GM12864 (cell line): ENCODE measurements at places on chromosomes 11 and 22.

DNA sequence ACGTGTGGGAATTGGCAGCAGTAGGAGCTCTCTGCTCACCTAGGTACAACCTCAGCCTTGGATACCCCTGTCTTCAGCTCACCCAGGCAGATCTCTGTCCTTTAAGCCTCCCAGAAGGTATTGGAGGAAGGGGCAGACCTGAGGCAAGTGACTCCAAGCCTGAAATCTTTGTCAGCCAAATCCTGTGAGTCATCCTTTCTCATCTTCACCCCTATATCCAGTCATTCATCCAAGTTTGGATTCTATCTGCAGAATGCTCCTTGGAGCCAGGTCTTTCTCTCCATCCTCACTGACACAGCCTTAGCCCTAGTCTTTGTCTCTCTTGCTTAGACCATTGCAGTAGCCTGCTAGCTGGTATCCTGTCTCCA lies 10.4 kb upstream of the THY1 start:
- no peak for DNase-seq

GRCh38 chr11:59523541-59523940 lies 12.2 kb downstream of the OR4D9 start:
- DNase-seq = no peak

- peak; percentile 42 for DNase-seq
Measured at GRCh38 chr11:128172046-128172878, 415.1 kb downstream of the ETS1 start.

DNA sequence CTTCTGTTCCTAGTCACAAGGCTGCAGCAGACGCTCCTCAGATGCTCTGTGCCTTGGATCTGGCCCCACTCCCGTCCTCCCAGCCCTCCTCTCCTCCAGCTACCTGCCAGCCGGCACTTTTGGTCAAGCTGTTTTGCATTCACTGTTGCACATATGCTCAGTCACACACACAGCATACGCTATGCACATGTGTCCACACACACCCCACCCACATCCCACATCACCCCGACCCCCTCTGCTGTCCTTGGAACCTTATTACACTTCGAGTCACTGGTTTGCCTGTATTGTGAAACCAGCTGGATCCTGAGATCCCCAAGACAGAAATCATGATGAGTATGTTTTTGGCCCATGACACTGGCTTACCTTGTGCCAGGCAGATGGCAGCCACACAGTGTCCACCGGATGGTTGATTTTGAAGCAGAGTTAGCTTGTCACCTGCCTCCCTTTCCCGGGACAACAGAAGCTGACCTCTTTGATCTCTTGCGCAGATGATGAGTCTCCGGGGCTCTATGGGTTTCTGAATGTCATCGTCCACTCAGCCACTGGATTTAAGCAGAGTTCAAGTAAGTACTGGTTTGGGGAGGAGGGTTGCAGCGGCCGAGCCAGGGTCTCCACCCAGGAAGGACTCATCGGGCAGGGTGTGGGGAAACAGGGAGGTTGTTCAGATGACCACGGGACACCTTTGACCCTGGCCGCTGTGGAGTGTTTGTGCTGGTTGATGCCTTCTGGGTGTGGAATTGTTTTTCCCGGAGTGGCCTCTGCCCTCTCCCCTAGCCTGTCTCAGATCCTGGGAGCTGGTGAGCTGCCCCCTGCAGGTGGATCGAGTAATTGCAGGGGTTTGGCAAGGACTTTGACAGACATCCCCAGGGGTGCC lies 109.8 kb downstream of the BCR start:
- no peak for DNase-seq

DNA sequence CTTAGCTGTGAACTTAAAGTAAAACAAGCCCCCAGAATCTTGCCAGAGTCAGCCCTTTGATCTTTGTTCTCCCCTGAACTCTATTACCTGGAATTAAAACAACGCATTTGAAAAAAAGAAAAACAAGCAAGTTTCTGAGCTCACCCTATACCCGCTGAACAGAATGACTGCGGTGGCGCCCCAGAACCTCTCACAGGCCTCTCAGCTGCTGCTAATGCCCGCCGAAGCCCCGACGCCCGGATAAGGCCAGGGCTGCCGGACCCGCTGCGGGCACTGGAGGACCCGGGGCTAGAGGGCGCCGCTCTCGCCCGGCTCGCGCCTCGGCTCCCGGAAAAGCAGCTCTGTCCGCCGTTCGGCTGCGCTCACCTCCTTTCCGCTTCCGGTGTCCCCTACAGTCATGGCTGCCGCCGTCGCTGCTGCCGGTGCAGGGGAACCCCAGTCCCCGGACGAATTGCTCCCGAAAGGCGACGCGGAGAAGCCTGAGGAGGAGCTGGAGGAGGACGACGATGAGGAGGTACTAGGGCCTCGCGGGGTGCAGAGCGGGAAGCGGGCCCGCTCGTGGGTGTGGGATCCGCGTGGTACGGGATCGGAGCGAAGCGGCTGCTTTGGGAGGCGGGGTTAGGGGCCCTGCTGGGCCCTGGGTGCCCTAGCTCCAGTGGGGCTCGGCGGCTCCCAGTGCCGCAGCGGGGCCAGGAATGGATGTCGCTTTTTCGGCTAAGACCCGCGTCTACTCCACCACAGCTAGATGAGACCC lies at the start of gene TOMM22:
TOMM22 (plus strand) TSS at position 376 of the 754 bp plus-strand sequence; CDS start at position 398, 22 bp downstream.
- DNase-seq = peak; percentile 61

- DNase-seq = no peak
Measured at GRCh38 chr11:69893631-69894030, 74.4 kb upstream of the FGF3 start.

GRCh38 chr22:31337178-31337577 lies 9.0 kb downstream of the PATZ1 start:
- DNase-seq = no peak

DNA sequence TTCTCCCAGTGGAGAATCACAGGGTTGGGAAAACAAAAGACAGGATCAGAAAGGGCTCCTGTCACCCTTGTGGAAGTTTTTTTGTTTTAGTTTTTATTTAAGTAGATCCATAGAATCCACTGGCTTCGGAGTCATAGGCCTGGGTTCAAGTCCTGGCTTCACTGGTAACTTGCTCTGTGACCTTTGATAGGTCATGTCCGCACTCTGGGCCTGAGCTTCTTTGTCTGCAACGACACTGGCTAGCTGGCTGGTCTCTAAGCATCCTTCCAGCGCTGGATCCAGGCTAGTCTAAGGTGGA lies 1.4 kb downstream of the ZFTA start:
- DNase-seq = no peak

DNA sequence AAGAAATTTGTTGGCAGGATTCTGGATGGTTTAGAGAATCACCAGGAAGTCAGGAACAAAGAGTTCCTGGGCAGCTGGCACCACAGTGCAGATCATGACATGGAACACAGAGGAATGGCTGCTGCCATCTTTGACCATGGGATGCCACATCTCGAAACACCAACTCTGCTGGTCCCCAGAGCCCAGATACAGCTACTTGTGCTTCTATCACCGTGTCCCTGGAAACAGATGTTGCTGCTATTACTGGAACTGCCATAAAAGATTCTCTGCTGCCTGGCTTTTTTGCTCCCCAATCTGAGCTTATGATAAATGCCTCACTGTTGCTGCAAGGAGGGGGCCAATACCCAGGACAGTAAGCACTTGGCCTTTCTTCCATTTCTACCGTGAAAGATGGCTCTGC lies 185.2 kb downstream of the CSNK2A3 start:
- no peak for DNase-seq

DNA sequence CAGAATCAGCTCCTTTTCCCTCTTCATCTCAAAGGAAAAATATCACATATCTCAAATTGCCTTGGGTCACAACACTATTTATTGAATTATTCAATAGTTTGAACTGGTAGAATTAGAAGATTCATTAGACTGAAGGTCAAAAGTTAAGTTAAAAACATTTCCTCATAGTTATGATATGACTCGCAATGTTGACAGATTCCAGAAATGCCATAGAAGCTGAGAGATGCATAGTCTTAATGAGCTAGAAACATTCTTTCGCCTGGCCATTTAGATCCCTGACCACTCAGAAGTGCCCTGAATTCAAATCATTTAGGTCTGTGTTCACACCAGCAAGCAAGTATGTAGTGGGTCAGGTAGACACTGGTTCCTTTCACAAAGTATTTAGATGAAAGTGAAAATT lies 44.4 kb downstream of the FAT3 start:
- DNase-seq = no peak

DNA sequence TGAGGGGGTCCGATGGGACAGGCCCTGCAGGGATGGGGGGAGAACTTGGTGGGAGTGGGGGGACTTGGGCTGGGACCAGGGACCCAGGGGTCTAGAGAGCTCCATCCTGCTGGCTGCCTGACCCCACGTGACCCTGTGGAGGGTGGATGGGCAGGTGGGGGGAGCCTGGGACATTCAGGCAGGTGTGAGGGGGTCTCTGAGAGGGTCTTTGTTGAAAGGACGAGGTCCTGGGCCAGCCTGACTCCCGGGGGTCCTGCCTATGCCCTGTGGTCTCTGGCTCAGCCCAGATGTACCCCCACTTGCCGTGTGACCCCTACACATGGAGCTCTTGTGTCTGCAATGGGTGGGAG lies 7.5 kb downstream of the LRRC56 start:
- DNase-seq = no peak

DNA sequence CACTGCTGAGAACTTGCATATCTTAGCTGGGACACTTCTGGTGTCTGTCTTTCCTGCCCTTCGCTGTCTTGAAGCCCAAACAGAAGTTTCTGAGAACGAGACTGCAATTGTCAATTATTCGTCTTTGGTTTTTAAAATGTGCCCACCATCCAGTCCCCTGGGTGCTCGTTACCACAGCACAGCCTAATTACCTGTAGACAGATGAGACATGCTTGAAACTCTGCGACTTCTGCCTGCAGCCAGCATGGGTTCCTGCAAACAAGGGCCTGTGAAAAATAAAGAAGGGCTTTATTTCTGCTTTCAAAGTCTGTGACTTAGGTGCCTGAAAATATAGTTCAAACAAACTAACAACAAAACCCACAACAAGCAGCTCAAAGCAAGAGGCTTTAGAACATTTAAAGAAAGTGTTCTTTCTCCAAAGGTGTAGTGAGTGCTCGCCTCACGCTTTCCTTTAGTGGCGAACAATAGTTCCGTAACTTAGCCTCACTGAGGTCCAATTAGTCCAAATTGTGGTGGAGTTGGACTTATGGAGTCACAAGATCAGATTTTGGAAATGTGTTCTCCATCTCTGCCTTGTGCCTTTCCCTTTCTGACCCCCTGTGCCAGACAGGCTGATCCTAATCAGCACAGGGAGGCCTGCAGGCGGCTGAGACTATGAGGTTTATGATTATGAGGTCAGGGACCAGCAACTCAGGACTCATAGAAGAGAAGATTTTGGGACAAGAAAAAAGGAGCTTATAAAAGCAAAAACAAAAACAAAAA lies 20.4 kb upstream of the GRAMD1B start:
- DNase-seq = no peak

DNA sequence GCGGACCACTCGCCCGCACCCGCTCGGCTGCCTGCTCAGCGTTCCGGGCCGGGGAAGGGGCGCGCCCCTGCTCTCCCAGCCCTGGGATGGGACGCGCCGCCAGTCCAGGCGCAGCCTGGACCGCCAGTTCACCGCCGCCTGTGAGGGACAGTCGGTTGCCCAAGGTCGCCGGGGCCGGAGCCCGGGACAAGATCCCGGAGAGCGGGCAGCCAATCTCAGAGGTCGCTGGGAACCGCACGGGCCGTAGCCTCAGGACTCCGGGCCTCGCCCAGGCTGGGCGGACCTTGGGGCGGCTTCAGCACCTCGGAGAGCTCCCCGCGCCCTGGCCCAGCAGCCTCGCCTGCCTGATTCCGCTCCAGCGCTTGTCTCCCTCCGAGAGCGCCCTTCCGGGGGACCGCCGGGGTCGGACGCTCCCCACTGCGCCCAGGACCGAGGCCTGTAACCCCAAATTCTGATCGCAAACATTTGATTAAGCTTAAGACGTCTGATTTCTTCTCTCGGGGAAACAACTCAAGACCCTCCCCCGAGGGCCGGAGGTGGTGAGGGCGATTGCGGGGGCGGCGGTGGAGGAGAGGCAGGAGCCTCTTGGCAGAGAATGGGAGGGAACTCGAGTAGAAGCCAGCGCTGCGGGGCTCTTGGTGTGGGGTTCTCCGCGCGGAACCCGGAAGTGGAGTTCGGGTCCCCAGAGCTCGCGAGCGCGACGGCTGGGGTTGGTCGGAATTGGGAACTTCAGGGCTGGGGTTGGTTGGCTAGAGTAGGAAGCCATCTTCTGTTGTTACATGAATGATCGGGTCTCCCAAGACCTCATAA lies 1.1 kb upstream of the CHRM4 start:
- no peak for DNase-seq

DNA sequence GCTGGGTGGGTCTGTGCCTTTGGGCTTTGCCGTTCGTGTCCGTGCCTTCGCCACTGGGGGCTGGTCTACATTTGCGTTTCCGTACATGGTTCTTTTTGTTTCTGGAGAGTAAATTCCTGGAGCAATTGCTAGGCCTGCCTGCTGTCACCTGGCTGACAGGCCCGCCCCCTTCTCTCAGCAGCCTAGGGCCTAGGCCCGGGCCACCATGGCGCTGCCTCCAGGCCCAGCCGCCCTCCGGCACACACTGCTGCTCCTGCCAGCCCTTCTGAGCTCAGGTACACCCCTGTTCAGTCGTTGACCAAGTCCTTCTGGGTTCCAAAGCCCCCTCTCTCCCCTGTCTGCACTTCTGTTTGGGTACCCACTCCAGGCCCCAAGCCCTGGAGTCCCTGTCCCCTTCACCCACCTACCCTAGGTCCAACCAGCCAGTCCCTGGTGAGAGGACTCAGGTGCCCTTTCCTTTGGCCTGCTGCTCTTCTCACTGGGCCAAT lies 649 bp downstream of the TMEM25 start:
- DNase-seq = no peak
